ENCODE measurements at places on chromosomes 12 and 14.
A peak's percentile ranks its signal among the peaks of the same experiment; 100 is the strongest.

- DNase-seq, result peak; percentile 50
These were observed 13.9 kb downstream of the COPZ1 start for GRCh38 chr12:54338698-54339296.

DNA sequence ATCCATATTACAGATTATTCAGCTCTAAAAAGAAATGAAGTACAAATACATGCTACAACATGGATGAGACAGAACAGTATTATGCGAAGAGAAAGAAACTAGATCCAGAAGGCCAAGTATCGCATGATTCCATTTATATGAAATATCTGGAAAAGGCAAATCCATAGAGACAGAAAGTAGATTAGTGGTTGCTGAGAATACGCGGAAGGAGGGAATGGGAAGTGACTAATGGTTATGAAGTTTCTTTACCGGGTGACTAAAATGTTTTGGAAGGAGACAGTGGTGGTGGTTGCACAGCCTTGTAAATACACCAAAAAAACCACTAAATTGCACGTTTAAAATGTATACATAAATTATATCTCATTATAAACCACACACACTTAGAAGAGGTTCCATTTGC is 12.5 kb downstream of the PRDM4 start:
- peak; percentile 43 for DNase-seq

DNA sequence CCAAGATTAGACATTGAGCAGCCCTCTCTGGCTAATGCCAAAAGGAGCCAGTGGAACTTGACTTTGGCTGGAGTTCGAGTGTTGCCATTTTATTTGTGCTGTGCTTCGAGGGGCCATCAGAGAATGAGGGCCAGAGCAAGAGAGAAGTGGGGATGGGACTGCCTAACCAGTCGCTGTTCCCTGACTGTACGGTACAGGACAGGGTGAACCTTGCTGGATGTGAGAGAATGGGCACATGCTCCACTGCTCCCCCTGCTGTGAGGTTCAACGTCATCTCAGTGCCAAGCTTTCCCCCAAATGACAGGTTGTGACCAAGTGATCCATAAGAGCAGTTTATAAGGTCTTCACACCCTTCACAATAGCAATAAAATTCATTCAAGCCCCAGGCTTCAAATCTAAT is 55.1 kb upstream of the BCL11B start:
- no peak for DNase-seq

GRCh38 chr14:71523630-71524319 is 408.5 kb upstream of the RGS6 start:
- DNase-seq, result no peak

- DNase-seq, result no peak
These were observed 193.3 kb downstream of the TMEM117 start for GRCh38 chr12:44029194-44029593.

Data from fibroblast of skin of left biceps (primary cell).